ENCODE measurements at places on chromosomes 3 and 15.

DNA sequence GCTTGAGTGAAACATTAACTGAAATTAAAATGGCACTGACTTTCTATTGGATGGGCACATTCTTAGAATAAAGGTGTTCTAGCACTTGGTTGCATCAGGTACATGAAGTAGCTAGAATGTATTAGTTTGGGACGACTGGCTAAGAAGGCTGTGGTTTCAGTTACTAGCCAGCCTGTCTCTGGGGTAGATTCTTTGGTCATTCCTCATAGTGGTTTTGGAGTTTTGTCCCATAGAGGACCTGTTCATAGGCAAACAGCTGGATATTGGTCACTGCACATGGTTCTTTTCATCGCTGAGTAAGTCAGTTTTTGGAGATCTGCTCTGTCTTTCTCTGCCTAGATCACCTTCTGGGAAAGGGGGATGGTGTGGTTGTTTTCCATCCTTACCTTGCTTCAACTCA, 55.3 kb downstream of the ADAMTSL3 start:
- no peak for DNase-seq

- no peak for DNase-seq
Measured at GRCh38 chr15:36917411-36918267, 182.7 kb downstream of the MEIS2 start.

- no peak for DNase-seq
Measured at GRCh38 chr3:359672-360071, 163.1 kb downstream of the CHL1 start.

- no peak for DNase-seq
Measured at GRCh38 chr3:39327746-39328349, 1.7 kb upstream of the CCR8 start.

DNA sequence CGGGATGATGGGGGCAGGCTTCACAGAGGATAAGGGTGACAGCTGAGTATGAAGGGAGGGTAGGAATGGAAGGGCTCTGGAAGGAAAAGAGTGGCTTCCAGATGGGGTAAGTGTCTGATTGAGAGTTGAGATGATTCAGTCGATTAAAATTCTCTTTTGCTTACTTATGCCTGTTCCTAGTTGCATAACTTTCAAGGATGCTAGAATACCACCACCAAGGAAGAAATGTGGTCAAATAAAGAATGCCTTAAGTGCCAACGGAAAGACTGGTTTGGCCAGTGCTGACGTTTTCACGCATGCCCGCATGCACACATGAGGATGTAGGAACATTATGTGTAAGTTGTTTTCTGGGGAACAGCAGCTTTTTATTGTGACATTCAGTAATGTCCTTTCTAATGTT, 263.4 kb upstream of the WNT5A start:
- no peak for DNase-seq

- no peak for DNase-seq
Measured at GRCh38 chr3:135757421-135757820, 208.1 kb upstream of the PPP2R3A start.

DNA sequence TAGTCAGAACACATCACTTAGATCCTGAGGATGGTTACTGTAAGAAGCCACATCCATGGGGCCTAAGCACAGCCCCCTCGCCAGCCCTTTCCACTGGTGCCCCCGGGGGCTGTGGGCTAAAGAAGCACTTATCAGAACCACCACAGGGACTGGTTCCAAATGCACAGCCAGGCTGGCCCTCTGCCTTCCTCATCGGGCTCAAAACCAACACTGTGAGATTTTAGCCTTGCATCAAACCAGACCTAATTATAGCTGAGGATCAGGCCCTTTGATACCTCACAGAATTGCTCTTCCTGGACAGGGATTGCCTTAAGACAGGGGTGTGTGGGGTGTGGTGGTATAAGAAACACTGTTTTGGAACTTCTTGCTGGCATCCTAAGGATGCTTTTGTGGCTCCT, 23.7 kb downstream of the SRPRB start:
- no peak for DNase-seq

- no peak for DNase-seq
Measured at GRCh38 chr3:71245971-71246880, 337.3 kb downstream of the FOXP1 start.

GRCh38 chr3:25631989-25632388, 32.7 kb downstream of the TOP2B start:
- DNase-seq: no peak

DNA sequence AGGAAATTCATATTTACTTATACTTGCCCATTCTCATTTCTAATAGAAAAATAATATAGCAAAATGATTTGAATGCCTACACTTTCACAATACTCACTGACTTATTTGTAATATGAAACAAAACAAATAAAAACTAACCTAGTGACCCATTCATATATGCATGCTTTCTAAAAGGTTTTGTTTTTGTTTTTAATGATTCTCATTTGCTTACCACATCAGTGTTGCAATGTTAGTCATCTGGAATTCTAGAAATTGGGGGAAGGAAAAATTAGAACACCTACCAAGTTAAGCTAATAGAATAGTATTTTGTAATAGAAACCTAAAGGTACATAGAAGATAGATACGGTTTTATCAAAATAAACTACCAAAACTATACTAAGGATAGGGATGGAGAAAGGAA, 214.1 kb upstream of the CNTN6 start:
- no peak for DNase-seq
